Progenitor cell of endocrine pancreas (in vitro differentiated cells): ENCODE measurements at places on chromosomes 11 and 22. TPM values are rescaled to one million over a fixed set of nuclear protein-coding genes. Genes with fewer than 3 reads are reported as not detected.

- no peak for DNase-seq
These were observed 19.2 kb downstream of the PRR5 start for GRCh38 chr22:44721213-44721612.

GRCh38 chr22:38259370-38259769, 13.4 kb downstream of the TMEM184B start:
- no peak for DNase-seq

DNA sequence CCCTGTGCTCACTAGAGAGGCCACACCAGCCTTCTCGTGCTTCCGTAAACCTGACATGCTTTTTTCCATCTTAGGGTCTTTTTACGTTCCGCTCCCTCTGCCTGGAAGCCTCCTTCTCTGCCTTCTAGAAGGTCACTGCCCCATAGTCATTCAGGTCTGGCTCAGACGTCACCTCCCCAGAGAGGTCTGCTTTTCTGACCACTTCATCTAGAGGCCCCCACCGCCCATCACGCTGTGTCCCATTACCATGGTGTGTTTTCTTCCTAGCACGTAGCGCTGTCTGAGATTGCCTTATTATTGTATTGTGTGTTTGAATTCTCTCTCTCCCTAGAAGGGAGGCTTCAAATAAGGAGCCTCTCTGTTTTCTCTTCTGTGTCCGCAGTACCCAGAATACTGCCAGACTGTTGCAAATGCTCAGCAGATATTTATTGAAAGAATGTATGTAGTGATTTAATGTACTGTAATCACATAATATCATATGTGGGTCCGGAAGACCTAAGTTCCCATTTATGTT, 10.0 kb downstream of the TAB1 start:
- no peak for DNase-seq

GDPD4 gene
- total RNA-seq: not detected in 2 replicates

HPS4 gene
- total RNA-seq: 42.7 and 43.2 TPM in 2 replicates

MYO18B gene
- 1.9 and 2.8 TPM in 2 replicates for total RNA-seq
